ENCODE measurements at places on chromosomes 4 and X.

DNA sequence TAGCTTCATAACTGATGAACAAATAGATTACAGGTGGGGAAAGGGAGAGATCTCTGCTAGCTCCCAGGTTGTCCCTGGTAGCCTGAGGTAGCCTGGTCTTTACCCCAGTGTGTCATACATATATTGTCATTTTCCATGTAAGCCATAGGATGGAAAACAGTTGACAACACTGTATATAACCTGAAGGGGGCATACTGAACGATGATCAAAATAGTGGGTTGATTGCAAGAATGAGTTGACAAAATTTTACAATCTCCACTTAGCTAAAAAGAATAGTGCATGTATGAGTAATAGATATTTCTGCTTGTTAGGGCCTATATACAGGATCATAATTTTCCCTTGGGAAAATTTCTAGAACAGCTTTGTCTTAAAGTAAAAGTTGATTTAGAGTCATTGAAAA is 304.1 kb upstream of the HAND2 start:
- no peak for DNase-seq

GRCh38 chr4:2183394-2183793 is 58.5 kb downstream of the HAUS3 start:
- DNase-seq, result no peak

DNA sequence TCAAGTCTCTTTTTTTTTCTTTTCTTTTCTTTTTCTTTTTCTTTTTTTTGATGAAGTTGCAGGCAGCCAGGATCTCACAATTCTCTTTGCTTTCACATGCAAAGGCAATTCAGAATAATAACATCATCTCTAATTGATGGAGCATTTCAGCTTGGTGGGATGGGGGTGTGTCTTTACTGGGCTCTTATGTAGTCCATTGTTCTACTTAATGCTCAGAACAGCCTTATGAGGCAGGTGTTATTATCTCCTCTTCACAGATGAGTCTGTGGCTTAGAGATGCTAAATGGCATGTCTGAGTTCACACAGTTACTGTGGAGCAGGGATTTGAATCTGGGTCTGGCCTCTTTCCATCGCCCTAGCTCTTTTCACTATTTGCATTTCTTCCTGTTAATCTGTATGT is 70.2 kb downstream of the TRPC5 start:
- DNase-seq, result no peak

- no peak for DNase-seq
Observed at GRCh38 chrX:116827063-116827462, 364.3 kb upstream of the CT83 start.

- DNase-seq, result no peak
Observed at GRCh38 chr4:113148925-113149324, 99.5 kb downstream of the ANK2 start.

GRCh38 chr4:61359301-61359700 is 159.2 kb downstream of the ADGRL3 start:
- no peak for DNase-seq

DNA sequence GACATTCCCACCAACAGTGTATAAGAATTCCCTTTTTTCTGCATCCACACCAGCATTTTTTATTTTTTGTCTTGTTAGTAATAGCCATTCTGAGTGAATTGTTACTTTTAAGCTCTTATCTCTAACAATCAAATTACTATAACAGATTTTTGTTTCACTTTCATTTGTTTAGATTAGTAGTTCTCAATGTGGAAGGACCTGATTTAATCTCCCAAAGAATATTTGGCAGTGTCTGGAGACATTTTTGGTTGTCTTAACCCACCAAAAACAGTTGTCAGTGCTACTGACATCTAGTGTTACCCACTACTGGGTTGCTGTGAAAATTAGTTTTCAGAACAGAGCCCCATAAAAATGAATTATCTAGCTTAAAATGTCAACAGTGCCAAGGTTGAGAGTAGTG is 37.9 kb downstream of the RUFY3 start:
- no peak for DNase-seq

Data from stimulated activated CD8-positive, alpha-beta memory T cell treated with anti-CD3 and anti-CD28 coated beads, Interleukin-15, amount 100 ng/mL, for 24 hours (primary cell).